ENCODE measurements at places on chromosomes 5 and 9.

DNA sequence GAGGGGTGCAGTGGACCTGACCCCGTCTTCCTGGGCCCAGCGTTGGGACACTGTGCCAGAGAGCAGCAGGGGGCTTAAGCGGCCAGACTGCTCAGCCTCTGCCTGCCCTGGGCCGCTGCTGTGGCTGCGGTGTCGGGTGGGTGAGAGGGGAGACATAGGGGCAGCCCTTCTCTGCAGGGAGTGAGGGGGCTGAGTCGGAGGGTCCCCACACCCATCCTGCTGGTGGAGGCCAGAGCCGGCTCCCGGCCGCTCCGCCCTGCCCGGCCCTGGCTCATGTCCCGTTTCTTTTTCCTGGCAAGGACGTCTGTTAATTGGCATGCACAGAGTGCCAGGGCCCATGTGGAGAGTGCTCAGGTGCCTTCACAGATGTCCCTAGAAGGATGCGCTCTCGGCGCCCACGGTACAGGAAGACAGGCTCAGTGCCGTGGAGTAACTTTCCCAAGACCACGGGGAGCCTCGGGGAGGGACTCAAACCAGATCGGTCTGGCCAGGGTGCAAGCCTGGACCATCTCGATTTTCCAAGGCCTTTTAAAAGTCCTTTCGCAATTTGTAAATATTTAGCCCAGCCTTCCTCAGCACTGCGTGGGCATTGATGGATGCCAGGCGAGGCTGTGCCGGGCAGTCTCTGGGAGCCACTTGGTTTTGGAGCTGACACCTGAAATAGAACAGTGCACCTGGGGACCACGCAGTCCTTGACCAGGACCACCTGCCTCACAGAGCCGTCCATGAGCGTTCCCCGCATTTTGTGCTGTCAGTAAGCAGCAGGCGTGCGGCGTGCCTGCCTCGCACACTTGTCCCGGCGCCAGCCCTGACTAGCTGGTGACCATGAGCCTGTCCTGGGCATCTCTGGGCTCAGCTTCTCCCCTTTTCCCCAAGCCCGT is 60.9 kb downstream of the RXRA start:
- no peak for DNase-seq

DNA sequence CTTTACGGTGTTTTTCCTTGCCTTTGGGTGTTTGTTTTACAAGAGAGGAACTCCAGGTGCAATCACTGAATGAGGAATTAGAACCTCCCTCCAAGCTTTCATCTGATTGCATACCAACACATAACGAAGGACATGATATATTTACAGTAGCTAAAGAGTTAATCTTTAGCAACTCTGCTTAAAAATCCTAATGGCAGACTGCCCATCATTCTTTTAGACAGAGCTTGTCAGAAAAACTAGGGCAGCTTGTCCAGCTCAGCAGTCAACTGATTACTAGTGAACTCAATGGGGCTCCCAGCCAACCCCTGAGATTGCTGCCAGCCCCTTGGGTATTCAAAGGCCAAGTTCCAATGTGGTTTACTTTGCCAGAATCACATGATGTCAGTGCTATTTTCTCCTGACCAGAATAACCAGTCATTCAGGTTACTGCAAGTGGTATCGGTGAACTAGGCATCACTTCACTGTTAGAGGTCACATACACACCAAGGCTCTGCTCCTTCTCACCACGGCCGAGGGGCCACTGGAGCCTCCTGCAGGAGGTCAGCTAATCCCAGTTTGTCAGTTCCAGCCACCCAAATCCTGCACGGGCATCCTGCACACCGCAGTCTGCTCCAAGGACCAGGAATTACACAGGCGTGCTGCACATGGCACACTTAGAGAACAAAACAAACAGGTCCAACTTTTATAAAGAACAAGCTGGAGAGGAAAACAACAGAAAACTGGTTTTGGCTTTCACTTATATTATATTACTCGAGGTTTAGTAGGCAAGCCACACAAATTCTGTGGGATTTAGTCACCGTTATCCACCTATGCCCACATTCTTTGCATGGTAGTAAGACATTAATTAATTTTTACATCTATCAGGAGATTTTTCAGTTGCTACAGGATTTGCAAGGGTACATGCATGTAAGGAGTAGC is 62.5 kb downstream of the NFIB start:
- peak; percentile 79 for DNase-seq

DNA sequence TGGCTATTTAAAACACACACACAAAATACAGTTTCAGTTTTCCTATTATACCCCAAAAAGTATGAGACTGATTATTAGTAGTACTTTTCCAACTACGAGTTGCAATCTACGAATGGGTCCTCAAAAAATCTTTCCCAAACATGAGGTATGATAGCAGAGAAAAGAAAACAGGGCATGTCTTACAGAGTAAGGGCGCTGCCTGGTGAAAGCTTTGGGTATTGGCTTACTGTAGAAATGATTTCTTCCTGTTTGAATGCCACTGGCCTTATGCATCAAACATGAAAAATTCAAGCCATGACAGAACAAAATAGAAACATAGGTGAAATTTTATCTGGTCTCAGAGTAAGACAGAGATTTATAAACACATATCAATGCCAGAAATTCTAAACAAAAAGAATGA is 448.0 kb downstream of the SPOCK1 start:
- DNase-seq: peak; percentile 10

DNA sequence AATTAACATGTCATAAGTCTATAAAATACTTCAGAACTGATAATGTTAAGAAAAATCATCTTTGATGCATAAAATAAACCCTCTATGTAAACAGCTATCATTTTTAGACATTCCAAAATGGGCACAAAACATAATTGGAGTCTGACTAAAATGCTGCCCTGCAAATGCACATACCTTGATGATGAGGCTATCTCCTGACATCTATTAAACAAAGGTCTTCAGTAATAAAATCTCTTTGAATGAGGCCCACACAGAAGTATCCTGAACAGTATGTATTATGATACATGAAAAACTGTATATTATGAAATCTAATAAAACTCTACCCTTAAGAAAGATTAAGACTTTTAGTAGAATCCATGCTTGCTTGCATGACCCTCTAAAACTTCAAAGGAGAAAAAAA is 66.1 kb downstream of the FBXL17 start:
- DNase-seq: peak; percentile 24

GRCh38 chr5:143758015-143758414 is 53.9 kb upstream of the HMHB1 start:
- no peak for DNase-seq

- DNase-seq: no peak
Observed at GRCh38 chr5:1963358-1963757, 80.6 kb upstream of the IRX4 start.

- no peak for DNase-seq
Observed at GRCh38 chr9:76655121-76655541, 109.1 kb upstream of the PCA3 start.

- no peak for DNase-seq
Observed at GRCh38 chr9:127149463-127150390, 27.3 kb upstream of the ANGPTL2 start.

DNA sequence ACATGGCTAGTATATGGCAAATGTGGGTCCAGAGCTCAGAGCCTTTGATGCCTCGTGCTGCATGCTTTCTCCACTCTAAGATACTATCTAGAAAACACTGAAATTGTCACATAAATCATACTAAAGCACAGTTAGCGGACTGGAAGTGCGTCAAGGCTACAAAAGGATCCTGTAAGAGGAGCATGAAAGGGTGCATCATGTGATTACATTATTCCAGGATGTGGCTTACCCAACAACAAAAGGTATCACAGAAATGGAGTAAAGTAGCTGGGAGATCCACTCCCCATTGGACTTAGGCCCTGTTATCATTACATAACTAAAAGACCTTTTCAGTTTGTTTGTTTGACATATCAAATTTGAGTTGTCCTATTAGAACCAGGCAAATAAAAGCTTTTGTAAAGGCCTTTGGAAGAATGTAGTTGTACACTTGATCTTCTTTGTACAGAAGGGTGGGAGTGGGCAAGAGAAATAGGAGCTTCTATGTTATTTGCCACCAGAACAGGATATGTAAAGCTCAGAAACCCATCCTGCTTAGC is 6.9 kb downstream of the SLC31A1 start:
- DNase-seq: no peak

GRCh38 chr5:38472541-38472940 is 83.9 kb downstream of the LIFR start:
- DNase-seq: no peak
